ENCODE measurements at places on chromosomes 6 and 20. TPM values are rescaled to one million over a fixed set of nuclear protein-coding genes. Genes with fewer than 3 reads are reported as not detected.
A peak's percentile ranks its signal among the peaks of the same experiment; 100 is the strongest.

ZBTB12 gene
- total RNA-seq: 1.7 TPM

COL12A1 gene
- total RNA-seq: 130 TPM

DNA sequence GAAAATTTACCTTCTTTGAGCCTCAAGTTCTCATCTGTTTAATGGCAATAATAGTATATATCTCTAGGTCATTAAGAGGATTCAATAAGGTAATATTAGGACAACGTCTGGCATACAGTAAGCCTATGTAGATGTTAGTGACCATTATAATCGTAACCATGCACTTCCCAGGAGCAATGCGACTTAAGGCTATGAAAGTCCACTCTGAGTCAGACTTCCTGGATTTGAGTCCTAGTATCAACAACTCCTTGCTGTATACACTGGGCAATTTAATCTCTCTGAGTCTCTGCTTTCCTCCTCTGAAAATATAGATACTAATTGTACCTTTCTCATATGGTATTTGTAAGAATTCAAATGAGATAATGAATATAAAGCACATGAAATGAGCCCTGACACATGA lies 168.1 kb upstream of the HDDC2 start:
- H3K36me3 ChIP-seq: no peaks in the 10 kb centered on the region
- H3K27me3 ChIP-seq: no peaks in the 10 kb centered on the region
- H3K4me1 ChIP-seq: no peaks in the 10 kb centered on the region
- DNase-seq: no peak
- H3K27ac ChIP-seq: no peak overlapping the region
- H3K4me3 ChIP-seq: no peak overlapping the region

GRCh38 chr20:38617011-38617829 lies 15.6 kb downstream of the ARHGAP40 start:
- DNase-seq: no peak
- H3K27me3 ChIP-seq: no peaks in the 10 kb centered on the region
- no peak overlapping the region for H3K27ac ChIP-seq
- H3K4me3 ChIP-seq: no peak overlapping the region

DNA sequence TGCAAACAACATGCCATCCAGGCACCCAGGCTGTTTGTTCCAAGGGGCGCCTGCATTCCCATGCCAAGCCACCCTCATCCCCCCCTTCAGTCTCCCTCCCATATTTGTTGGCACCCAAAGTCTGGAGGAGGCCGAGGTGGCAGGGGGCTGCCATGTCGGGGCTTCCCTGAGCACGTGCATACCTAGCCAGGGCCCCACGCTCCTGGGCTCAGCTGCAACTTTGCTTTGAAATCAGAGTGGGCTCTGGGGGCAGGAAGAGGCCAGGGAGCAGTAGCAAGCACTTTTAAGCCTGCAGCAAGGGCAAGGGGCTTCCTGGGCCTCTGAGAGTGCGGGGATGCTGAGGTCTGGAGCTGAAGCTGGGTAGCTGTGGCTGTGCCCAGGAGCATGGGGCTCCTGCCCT lies 655.9 kb upstream of the EYS start:
- no peak for DNase-seq
- no peak overlapping the region for H3K4me3 ChIP-seq
- H3K4me1 ChIP-seq: no peaks in the 10 kb centered on the region

GRCh38 chr20:48776306-48776705 lies 51.5 kb downstream of the PREX1 start:
- no peak for DNase-seq
- no peak overlapping the region for H3K4me3 ChIP-seq
- no peak overlapping the region for H3K27ac ChIP-seq
- no peaks in the 10 kb centered on the region for H3K36me3 ChIP-seq

PRKN gene
- 4.9 TPM for total RNA-seq

RNASET2 gene
- 31.4 TPM for total RNA-seq

- no peaks in the 10 kb centered on the region for H3K27me3 ChIP-seq
- no peak overlapping the region for H3K4me3 ChIP-seq
- H3K27ac ChIP-seq: peak overlapping the region; percentile 54
Measured at GRCh38 chr20:34636648-34637047, 40.2 kb downstream of the PIGU start.

LST1 gene
- total RNA-seq: not detected

GRCh38 chr6:47157063-47157462 lies 114.9 kb upstream of the ADGRF1 start:
- H3K4me3 ChIP-seq: no peak overlapping the region
- H3K36me3 ChIP-seq: no peaks in the 10 kb centered on the region
- DNase-seq: no peak
- H3K4me1 ChIP-seq: no peaks in the 10 kb centered on the region

DNA sequence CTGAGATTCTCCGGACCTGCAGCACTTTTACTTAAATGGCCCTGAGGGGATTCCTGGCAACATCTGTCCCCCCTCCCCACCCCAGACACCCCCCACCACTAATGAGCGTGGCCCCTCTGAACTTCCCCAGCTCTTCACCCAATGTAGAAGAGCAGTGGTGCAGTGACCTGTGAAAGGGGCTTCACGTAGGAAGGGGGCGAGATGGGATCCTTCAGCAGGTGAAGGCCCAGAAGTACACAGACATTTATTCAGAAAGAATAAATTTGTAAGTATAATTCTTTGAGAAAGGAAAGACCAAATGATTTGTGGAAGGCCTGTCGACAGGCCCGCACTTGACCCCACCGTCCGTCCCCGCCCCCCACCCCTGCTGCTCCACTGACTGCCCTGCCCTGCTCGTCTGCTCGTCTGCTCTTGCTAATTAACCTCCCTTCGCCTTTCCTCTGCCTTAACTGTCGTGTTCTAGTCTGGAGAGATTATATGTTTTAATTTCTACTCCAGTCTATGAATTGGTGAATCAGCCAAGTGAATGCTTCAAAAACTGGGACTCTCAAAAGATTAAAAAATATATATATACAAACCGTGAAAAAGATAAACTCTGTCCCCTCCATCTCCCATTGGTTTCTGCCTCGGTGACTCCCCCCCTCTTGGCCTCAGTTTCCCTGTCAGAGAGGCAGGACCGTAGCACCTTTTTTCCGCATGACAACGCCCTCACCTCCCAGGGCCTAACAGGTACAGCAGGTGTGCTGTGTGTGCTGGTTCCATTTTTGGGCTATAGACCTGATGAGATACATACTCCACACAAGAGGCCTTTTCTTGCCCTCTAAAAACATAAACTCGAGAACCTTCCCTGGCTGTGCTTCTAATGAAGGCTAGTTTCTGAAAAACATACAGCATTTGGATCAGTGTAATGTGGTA lies 49.2 kb downstream of the GNAS start:
- H3K27me3 ChIP-seq: no peaks in the 10 kb centered on the region
- peaks cover 74% of the 10 kb centered on the region for H3K4me1 ChIP-seq
- H3K27ac ChIP-seq: no peak overlapping the region
- H3K36me3 ChIP-seq: no peaks in the 10 kb centered on the region

GRCh38 chr6:42040856-42041480 lies 9.4 kb upstream of the TAF8 start:
- DNase-seq: no peak
- peaks cover 72% of the 10 kb centered on the region for H3K4me1 ChIP-seq
- no peak overlapping the region for H3K4me3 ChIP-seq
- peaks cover 6% of the 10 kb centered on the region for H3K36me3 ChIP-seq

DNA sequence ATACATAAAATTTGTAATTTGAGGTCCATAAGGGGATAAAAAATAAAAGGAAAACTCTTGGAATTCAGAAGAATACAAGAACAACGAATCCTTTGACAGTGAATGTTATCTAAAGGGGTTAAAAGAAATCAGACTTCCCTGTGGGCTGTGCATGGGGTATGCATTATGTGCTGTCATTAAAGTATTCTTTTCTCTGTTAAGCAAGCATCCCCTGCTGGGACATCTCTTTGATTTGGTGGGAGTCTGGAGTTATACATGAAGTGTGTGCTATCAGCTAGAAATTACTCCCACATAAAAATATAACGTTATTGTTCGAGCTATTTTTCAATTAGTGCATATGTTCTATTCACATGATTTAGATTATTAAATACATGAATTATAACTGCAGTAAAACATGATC lies 195.2 kb downstream of the CENPW start:
- H3K36me3 ChIP-seq: no peaks in the 10 kb centered on the region
- DNase-seq: no peak
- no peaks in the 10 kb centered on the region for H3K4me1 ChIP-seq
- no peak overlapping the region for H3K4me3 ChIP-seq

NDUFAF5 gene
- 11.3 TPM for total RNA-seq
